ENCODE measurements at places on chromosomes 2 and 18. TPM values are rescaled to one million over a fixed set of nuclear protein-coding genes. Genes with fewer than 3 reads are reported as not detected.

Gene MROH2A
- not detected for total RNA-seq

Gene ALK
- total RNA-seq = not detected

Gene TRIM43
- not detected for total RNA-seq

Gene GLI2
- 4.0 TPM for total RNA-seq

- DNase-seq = peak; percentile 87
These were observed 15.4 kb downstream of the DSG2 start for GRCh38 chr18:31513189-31513935.

DNA sequence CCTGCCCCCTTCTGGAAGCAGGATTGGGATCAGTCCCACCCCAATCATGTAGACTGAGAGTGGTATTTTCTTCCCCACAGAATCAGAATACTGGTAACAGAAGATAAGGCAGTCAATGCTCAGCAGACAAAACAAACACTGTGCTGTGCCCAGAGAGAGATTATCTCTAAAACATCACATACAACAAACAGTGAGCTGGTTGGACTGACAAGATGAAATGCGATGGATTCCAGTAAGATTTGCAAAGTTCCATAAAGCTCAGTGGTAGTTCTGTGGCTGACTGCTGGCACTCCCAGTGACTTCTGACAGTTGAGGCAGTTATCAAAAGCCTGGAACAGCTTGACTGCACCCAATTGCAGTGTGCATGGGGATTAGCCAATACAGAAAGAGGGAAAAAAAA lies 311.5 kb upstream of the MGAT5 start:
- DNase-seq = no peak

DNA sequence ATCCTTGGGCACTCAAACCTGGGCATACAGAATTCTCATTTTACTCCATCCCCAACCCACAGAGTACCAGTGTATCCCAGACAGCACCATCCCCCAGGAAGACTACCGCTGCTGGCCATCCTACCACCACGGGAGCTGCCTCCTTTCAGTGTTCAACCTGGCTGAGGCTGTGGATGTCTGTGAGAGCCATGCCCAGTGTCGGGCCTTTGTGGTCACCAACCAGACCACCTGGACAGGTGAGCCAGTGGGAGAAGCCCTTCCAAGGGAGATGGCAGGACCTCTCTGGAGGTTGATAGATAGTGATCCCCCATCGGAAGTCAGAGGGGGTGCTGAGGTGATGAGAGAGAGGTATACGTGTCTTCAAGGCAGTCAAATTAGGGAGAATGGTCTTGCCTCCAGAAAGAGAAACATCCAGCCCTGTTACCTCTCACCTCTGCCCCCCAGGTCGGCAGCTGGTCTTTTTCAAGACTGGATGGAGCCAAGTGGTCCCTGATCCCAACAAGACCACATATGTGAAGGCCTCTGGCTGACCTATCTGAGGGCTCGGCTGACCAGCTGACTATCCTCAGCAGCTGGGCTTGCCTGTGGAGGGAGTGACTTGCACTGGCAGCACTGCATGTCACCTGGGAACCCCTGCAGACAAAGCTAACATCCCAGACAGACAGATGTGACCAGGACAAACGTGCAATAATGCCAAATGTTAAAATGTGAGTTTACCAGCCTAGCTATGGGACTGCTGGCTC lies 9.5 kb downstream of the PKDCC start:
- DNase-seq = no peak

DNA sequence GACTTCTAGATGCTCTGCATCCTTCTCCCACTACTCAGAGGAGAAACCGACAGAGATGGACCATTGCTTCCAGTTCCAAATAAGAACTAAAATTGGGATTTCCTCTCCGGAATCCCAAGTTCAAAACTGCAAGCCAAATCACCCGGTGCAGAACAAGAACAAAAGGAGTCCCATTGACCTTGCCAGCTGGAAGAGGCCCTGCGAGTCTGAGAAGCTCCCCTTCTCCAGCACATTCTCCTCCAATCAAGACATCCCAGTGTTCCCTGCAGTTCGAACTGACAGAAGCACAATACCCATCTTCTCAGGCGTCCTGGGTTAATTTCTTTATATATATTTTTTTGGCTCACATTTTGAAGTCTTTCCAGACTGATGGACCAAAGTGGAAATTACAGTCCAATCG lies 195.3 kb upstream of the MEIS1 start:
- no peak for DNase-seq

Measured in epithelial cell of proximal tubule (primary cell).